Fibroblast of the aortic adventitia (primary cell): ENCODE measurements at places on chromosomes 2 and 18.

DNA sequence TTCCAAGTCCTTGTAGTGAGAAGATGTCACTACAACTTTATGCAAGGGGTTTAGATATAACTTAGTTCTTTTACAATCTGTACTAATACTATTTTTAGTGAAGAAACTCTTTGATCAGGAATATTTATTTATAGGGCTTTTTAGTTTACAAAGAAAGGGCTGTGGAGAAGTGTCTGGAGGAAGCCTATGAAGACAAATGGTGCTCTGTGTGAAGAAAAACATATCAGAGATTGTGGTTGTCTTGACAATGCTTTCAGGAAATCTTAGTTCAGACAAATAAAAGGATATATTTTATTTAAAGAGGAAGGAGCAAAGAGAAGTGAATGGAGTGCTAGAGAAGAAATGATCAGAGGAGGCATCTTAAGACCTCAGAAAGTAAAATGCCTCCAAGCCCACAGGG, 824.9 kb downstream of the DCDC2C start:
- DNase-seq = no peak

GRCh38 chr2:109261906-109262631, 133.1 kb downstream of the SH3RF3 start:
- no peak for DNase-seq

DNA sequence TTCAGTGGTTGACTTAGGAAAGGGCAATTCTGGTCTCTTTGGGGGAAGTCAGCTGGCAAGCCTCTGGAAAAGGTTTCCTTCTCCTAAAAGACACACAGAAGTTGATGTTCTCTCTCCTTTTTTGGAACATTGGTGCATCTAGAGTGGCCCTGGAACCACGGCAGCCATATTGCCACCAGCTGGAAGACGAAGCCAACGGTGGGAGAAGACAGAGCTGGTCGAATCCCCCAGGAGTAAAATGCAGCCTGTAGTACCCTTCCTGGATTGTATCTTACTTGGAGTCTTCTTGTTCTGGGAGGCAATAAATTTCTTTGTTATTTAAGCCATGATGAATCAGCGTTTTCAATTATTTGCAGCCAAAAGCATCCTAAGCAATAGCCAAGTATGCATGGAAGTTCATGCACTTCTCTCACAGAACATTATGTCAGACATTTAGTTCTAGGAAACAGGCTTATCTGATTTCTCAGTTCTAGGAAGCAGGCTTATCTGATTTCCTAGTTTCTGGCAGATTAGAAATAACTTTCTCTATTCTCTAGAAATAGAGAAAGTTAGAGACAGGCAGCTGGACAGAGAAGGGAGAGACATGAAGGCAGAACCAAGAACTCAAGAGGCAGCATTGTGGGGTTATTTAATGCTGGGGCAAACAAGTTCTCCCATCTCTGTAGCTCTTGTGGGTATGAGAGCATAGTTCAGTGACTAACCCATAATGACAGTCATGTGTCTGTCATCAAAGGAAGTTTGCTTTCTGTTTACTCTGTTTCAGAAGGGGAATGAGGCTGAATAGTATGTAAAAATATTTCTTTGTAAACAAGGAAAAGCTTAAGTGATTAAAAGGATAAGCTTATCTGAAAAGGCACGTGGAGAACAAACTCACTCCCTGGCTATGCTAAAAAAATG, 40.5 kb upstream of the NABP1 start:
- peak; percentile 85 for DNase-seq

DNA sequence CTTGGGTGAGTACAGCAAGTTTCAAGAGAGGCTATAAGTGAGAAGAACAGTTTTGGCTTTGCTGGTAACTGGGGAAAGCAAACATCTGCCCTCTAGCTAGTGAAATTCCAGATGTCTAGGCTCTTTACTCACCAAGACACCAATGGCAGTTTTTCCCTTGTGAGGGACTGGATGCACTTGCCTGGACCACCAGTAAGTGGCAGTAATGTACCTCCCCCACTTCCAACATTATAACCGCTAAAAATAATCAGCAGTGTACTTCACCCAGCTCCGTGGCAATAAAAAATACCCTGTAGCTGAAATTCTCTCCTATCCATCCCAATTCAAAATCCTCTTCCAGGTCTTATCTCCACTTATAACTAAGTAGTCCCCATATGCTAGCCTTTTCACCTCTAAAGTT, 383.9 kb downstream of the ARHGAP15 start:
- peak; percentile 74 for DNase-seq

- peak; percentile 94 for DNase-seq
These were observed 37.4 kb downstream of the ACTR2 start for GRCh38 chr2:65264821-65265670.

- no peak for DNase-seq
These were observed 213.1 kb upstream of the GULP1 start for GRCh38 chr2:188078534-188078933.

DNA sequence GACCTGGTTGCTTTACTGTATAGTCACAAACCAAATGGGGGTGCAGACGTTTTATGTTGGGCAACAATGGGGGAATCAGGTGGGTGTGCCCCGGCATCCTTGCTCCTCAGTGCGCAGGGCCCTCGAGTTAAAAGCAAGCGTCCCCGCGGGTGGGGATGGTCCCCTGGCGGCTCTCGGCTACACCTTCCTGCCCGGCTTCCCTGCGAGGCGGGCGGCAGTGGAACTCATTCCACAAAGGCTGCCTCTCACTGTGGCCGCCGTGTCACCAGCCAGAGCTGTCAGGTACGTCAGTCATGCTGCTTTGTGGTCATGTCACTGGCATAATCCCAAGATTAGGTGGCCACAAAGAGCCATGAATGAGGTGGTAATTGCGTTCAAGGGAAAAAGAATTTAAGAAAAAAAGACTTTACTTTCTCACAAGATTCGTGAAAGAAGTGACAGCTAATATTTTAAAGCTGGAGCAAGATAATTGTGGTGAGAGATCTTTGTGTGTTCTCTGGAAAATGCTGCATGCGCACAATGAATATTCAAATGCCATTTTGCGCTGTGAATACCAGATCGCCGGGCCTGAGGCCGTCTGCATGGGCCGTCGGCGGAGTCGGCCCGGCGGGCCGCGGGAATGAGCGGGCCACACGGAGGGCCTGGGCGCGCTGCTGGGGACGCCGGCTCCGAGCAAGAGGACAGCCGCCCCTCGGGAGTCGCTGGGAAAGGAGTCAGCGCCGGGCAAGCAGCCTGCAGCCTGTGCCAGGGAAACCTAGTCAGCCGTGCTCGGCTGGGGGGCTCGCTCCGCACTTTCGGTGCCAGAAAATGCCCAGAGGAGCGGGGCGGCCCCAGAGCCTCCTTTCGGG, 82.3 kb upstream of the LDLRAD4 start:
- no peak for DNase-seq

- DNase-seq = peak; percentile 77
These were observed at the start of gene VSNL1 for GRCh38 chr2:17540093-17540812. VSNL1 (plus strand) TSS chr2:17540696; CDS start chr2:17592075, 51,379 bp downstream.

GRCh38 chr2:65548576-65549256, 116.3 kb upstream of the SPRED2 start:
- no peak for DNase-seq

DNA sequence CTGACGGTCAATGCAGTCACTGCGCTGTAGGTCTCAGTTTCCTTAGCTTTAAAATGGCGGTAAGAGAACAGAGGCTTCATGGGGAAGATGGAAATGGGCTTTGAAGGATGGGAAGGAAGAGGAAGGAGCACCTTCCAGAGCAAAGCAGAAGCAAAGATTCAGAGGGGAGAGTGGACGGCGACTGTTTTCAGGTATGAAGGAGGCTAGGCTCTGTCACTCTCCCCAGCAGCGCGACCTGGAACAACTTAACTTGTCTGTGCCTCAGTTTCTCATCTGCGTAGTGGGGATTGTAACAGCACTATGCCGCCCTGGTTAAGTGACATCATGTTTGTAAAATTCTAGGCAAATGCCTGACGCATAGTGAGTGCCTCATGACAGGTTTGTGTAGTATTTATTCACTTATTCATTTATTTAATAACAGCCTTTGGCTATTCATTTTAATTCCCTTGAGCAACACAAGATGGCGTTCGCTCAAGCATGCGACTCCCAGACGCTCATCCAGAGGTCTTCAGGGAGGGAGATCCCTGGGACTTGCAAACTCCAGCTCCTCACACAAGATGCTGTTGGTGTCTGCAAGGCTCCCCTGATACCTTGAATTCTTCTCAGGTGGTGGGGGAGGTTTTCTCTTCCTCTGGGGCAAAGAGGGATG, 336.3 kb downstream of the DYSF start:
- DNase-seq = peak; percentile 15

- peak; percentile 87 for DNase-seq
These were observed 70.1 kb downstream of the NABP1 start for GRCh38 chr2:191748059-191748461.

- no peak for DNase-seq
These were observed 62.2 kb downstream of the MAP3K19 start for GRCh38 chr2:134985061-134985460.

DNA sequence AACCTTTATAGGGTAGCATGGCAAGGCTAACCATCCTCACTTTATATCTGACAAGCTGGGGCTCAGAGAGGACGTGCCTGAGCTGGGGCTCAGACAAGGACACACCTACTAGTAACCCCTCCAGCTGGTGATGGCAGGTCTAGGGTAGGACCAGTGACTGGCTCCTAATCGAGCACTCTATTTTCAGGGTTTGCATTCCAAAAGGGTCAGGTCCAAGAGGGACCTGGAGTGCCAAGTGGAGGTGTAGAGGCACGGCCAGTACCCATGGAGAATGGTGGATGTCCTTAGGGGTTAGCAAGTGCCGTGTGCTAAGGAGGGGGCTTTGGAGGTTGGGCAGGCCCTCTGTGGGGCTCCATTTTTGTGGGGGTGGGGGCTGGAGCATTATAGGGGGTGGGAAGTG, 1.2 kb upstream of the DES start:
- DNase-seq = no peak

DNA sequence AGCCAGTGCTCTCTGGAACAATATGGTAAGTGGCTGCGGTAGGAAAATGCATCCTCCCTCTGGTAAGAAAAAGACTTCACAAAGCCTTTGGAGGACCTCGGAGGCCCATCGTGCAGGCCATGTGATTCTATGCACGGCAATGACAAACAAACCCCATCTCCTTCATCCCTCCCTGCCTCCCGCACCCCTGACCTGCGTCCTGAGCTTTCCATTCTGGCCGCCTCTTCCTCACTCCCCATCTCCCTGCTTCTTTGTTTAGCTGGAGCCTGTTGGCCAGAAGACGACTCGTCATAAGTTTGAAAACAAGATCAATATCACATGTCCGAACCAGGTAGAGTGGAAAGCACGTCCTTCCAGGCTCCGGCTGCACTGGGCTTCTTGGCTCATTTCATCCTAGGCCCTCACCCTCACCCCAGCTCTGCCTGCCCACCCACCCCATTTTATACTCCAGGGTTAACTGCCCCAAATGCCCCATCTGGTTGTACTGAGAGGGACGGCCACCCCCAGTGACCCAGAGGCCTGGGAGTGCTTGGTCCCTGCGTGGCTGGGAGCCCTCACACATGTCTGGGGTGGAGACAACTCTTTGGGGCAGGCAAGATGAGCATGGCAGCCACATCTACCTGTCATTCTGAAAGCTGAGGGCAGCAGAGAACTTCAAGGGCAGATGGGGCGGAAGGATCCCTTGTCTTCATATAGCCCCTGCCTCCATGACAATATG, 94.0 kb downstream of the PLB1 start:
- DNase-seq = no peak

- DNase-seq = no peak
These were observed 42.0 kb downstream of the MYO7B start for GRCh38 chr2:127577503-127577902.
